ENCODE measurements at places on chromosomes 11 and 22. TPM values are rescaled to one million over a fixed set of nuclear protein-coding genes. Genes with fewer than 3 reads are reported as not detected.

- no peak for DNase-seq
Observed at GRCh38 chr22:42301077-42301741, 30.8 kb upstream of the TCF20 start.

GRCh38 chr22:39297490-39298240 is 21.8 kb downstream of the RPL3 start:
- H3K4me3 ChIP-seq = no peak overlapping the region
- H3K27ac ChIP-seq = no peak overlapping the region
- H3K27me3 ChIP-seq = no peaks in the 10 kb centered on the region
- H3K4me1 ChIP-seq = peaks cover 15% of the 10 kb centered on the region
- peak; percentile 59 for DNase-seq
- H3K36me3 ChIP-seq = no peaks in the 10 kb centered on the region

- DNase-seq = no peak
- H3K27ac ChIP-seq = no peak overlapping the region
- H3K4me1 ChIP-seq = peaks cover 3% of the 10 kb centered on the region
- no peaks in the 10 kb centered on the region for H3K36me3 ChIP-seq
Observed at GRCh38 chr22:35483730-35484129, 56.9 kb upstream of the RASD2 start.

DNA sequence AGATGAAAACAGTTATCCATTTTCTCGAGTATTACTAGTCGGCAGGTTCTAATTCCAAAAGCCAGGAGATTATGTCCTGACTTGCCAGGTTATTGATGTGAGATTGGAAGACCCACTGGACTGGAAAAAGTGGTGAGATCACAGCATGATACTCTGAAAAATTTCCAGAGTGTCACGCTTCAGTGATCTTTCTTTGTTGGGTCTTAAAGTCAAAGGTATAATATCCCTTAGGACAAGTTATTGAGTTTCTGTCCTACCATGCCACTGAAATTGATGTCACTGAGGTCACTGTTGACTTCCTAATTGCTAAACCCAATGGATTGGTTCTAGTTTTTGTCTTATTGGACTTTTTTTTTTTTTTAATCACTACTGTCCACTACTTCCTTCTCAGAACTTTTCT is 104.5 kb upstream of the GRAMD1B start:
- no peak overlapping the region for H3K27ac ChIP-seq
- no peaks in the 10 kb centered on the region for H3K27me3 ChIP-seq
- DNase-seq = no peak
- H3K36me3 ChIP-seq = no peaks in the 10 kb centered on the region

The NLRP6 gene
- polyA plus RNA-seq = not detected

DNA sequence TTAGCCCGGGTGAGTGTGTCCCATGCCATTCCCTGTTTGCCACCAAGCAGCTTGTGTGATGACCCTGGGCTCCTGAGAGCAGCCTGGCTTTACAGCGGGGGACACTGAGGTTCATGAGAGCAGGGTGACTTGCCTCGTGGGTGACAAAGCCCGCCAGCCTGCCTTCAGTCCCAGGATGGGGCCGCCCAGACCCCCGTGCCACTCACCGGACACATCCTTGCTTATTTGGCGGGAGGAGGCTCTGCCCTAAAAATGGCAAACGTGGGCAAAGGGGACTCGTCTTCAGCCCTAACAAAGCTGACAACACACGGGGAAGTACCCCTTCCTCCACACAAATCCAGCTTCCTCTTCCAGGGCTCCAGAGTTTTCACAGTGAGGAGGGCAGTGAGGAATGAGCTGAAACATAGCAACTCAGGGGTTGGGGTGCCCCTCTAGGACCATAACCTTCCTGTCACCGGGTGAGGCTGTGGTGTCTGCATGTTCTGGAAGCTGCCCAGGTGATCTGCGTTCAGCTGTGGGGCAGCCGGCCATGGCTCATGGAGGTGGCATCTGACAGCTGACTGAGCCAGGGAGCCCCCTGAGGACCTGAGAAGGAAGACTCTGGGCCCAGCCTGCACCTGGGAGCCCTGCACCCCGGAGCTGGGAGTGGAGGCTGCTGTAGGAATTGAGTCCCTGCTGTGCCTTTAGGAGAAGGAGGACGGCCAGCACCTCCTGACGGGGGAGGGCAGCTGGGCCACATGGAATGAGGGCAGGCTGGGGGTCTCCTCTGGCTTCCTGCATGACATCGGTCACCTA is 16.7 kb downstream of the RIBC2 start:
- H3K4me1 ChIP-seq = no peaks in the 10 kb centered on the region
- no peaks in the 10 kb centered on the region for H3K36me3 ChIP-seq
- H3K4me3 ChIP-seq = no peak overlapping the region
- H3K27ac ChIP-seq = no peak overlapping the region
- no peak for DNase-seq

DNA sequence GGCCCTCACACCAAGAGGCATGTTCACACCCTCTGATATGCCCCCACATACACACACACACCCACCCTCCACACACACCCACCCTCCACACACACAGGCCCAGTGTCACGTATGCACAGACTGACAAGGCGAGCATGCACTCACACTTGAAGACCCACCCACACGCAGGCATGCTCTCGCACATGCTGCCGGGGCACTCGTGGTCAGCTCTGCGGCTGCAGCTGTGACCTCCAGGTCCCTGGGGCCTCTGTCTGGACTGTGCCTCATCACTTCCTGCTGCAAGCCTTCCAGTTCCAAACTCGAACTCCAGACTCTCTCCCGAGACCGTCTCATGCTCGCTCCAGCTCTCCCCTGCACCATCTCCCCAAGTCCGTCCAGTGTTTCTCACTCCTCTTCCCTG is 9.5 kb downstream of the DCHS1 start:
- peak overlapping the region; percentile 82 for H3K27ac ChIP-seq
- H3K4me1 ChIP-seq = peaks cover 18% of the 10 kb centered on the region
- peak overlapping the region; percentile 38 for H3K4me3 ChIP-seq
- peaks cover 9% of the 10 kb centered on the region for H3K27me3 ChIP-seq
- H3K36me3 ChIP-seq = no peaks in the 10 kb centered on the region

- H3K27me3 ChIP-seq = no peaks in the 10 kb centered on the region
- H3K4me3 ChIP-seq = no peak overlapping the region
- no peaks in the 10 kb centered on the region for H3K36me3 ChIP-seq
- no peak overlapping the region for H3K27ac ChIP-seq
Observed at GRCh38 chr11:99952816-99953215, 734.3 kb upstream of the ARHGAP42 start.

The OR2AT4 gene
- polyA plus RNA-seq = not detected

The OR4A16 gene
- not detected for polyA plus RNA-seq

DNA sequence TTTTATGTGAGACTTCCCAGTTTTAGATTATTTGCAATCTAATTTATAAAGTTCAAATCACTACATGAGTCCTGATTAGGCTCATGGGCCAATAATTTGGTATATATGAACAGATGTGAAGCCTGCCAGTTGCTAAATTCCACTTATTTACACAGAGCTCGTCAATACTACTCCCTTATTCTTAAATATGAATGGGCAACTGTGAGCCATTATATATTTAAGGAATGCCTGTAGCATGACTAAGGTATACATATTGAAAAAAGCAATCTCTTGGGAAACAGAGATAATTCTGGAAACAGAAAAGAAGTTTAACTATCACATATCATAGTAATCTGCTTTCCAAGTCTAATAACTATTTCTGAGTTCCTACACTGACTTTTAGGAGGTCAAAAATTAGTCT is 27.0 kb downstream of the RBMXL2 start:
- H3K36me3 ChIP-seq = no peaks in the 10 kb centered on the region
- no peak overlapping the region for H3K4me3 ChIP-seq
- DNase-seq = no peak
- no peak overlapping the region for H3K27ac ChIP-seq

The FGF4 gene
- polyA plus RNA-seq = not detected

All from fibroblast of lung (primary cell).